Fibroblast of skin of scalp (primary cell): ENCODE measurements at places on chromosomes 1 and 21.

- no peak for DNase-seq
Measured at GRCh38 chr1:119739150-119739549, 27.4 kb downstream of the PHGDH start.

DNA sequence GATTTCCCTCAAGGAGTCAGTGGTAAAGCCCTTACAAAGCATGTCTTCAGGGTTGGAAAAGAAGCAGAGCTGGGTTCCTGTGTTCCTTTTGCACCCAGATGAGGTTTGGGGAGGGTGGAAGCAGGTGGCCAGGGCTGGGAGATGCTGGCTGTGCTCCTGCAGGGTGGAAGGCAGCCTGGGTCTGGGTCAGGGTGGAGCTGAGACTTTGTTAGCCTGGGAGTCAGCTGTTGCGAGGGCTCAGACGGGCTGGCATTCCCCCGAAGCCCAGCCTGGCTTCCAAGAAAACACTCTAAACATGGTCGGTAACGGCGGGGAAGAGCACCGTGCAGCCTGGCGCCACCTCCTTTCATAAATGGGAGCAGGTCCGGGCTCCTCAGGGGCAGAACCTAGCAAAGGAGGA is 43.7 kb upstream of the EPS8L3 start:
- DNase-seq, result no peak

GRCh38 chr1:3024588-3024987 is 3.3 kb downstream of the ACTRT2 start:
- no peak for DNase-seq

- no peak for DNase-seq
Measured at GRCh38 chr21:42764883-42765282, 111.5 kb downstream of the PDE9A start.

DNA sequence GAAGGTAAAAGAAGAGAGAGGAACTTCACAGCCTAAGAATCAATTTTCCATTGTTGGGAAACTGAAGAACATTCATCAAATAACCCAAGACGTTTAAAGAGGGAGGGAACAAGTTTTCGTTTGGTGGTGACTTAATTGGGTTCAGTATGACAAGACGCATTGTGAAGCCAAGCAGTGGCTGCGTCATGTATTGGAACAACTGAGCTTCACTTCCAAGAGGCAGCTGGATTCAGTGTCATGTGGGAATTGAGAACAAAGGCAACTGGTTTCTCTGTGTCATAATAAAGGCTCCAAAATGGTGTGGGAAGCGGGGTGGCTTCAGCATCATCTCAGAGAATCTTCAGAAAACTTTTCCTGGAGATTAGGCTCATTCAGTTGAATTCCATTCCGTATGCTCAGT is 29.8 kb upstream of the RC3H1 start:
- DNase-seq, result no peak

GRCh38 chr1:36384542-36385409 is 948 bp downstream of the STK40 start:
- peak; percentile 9 for DNase-seq

- DNase-seq, result peak; percentile 72
Measured at GRCh38 chr1:160377585-160378206, 10.8 kb downstream of the NHLH1 start.
